ENCODE measurements at places on chromosomes 16 and 17.
A peak's percentile ranks its signal among the peaks of the same experiment; 100 is the strongest.

GRCh38 chr17:20223808-20224328, 214.7 kb downstream of the SPECC1 start:
- no peak for DNase-seq

GRCh38 chr16:80806927-80807340, 2.5 kb upstream of the CDYL2 start:
- DNase-seq, result no peak

- no peak for DNase-seq
Observed at GRCh38 chr17:79870540-79870939, 31.3 kb upstream of the CBX4 start.

DNA sequence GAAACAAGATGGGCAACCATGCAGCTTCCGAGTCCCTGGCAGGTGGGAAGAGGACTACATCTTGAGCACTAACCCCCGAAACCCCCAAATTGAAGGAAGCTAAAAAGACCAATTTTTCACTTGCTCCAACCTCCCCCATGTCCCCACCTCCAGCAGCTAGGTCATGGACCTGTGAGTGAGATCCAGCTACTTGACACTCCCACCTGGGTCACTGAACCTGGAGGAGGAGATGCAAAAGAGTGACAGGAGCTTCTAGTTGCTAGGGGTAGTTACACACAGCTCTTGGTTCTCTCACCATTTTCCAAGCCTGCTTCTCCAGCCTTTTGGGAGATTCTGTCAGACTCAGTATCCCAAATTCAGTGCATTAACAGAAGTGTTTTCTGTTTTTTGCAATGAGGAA, 11.2 kb downstream of the PDZD9 start:
- no peak for DNase-seq

- DNase-seq, result no peak
Observed at GRCh38 chr16:3536271-3536731, 35.5 kb downstream of the CLUAP1 start.

GRCh38 chr16:68332411-68333121, 21.7 kb downstream of the PRMT7 start:
- DNase-seq, result no peak

DNA sequence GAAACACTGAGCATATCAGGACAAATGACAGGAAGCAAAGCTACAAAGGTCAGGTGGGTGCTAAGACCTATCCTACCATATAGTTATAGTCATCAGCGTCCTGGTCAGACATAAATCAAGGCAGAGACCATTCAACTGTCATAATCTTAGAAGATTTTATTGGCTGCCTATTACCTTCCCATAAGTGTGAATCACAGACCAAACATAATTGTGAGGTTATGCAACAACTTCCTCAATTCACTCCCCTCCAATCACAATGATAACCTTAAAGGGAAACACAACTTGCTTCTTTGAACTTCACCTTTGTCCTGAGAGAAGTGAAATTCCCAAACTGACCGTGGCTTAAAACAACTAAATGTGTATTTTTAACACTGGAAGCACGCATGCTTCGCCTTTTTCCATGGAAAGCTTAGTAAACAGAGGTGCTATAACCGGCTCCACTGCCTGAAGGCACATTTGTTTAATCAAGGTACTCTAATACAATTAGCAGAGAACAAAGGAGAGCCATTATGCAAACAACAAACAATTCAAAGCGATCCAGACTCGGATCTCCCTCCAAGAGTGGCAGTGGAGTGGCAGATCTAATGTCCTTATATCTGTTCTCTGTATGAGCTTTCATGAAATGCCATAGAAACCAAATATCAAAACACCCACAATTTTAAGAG, 84.9 kb downstream of the TMEM114 start:
- no peak for DNase-seq

DNA sequence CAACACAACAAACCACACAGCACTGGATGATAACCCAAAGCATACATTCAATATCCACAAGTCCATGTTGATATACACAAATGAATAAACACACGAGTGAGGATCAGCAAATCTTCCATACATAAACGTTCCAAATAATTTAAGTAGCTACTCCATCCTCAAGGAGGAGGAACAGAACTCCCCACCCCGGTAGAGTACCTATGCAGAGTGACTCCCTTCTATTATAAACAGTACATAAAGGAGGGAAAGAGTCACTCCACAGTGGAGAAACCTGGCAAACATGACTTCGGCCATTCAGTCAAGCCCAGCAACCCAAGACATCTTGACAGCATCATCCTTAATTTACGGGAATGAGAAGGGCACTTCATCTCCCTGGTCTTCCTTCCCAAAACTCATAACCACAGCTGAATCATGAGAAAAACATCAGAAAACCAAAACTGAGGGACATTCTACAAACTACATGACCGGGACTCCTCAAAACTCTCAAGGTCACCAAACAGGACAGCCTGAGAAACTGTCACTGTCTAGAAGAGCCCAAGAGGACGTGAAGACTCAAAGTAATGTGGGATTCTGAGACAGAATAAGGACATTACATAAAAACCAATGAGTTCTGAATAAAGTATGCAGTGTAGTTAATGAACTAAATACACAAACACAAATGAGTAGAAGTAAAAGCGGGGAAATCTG, 5.6 kb downstream of the USP22 start:
- no peak for DNase-seq

GRCh38 chr17:78992542-78993212, 13.0 kb upstream of the LGALS3BP start:
- DNase-seq, result no peak

DNA sequence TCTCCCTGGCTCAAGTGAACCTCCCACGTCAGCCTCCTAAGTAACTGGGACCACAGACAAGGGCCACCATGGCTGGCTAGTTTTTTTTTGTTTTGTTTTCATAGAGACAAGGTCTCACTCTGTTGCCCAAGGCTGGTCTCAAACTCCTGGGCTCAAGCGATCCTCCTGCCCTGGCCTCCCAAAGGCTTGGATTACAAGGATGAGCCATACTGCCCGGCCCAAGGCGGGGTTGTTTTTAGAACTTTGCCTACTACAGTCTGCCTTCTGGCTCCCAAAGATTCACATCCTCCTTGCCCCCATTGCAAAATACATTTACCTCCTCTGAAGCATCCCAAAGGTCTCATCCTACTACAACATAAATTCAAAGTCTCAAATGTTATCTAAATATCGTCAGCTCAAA, 49.5 kb upstream of the PHOSPHO1 start:
- no peak for DNase-seq

DNA sequence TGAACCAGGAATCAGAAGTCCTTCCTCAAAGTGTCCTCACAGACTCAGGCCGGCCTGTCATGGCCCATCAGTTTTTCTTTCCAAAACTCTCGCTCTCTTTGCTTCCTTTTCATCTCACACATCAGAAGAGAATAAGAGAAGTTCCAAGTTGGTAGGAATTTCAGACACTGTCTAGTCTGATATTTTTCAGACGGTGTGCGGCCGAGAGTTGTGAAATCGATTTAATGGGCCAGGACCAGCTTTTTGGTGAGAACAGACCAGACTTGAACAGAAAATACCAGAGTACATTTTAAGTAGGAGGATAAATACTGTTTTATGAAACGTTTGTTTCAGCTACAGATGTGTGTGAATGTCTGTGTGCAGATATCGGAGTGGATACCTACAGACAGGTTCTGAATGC, 24.8 kb upstream of the RCVRN start:
- DNase-seq, result no peak

DNA sequence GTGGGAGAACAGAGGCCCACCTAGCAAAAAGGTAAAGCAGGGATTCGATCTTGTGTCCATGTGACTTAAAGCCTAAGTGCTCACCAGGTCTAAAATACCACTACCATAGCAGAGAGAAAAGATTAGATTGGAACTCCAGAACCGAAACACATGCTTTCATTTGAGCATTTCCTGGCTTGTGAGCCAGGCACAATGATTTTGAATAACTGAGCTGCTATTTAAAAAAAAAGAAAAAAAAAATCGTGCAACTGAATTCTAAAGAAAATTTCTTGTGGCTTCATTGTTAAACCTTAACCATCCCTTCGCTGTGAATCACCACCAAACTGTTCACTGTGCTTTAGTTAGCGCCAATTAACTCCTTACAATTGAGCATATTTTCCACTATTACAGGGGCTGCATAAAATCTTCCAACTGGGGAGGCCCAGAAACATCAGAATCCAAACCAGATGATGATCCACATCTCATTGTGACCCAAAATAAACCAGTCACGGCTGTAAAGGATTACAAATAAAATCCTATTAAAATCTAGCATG, 366.4 kb upstream of the ERCC4 start:
- no peak for DNase-seq

GRCh38 chr16:11149011-11149616, 106.9 kb downstream of the SOCS1 start:
- no peak for DNase-seq

- DNase-seq, result no peak
Observed at GRCh38 chr16:86359571-86359970, 150.8 kb upstream of the FOXF1 start.

GRCh38 chr17:29597361-29598172, 4.6 kb downstream of the ANKRD13B start:
- no peak for DNase-seq

GRCh38 chr16:66616592-66616991, 12.1 kb downstream of the CMTM3 start:
- no peak for DNase-seq

DNA sequence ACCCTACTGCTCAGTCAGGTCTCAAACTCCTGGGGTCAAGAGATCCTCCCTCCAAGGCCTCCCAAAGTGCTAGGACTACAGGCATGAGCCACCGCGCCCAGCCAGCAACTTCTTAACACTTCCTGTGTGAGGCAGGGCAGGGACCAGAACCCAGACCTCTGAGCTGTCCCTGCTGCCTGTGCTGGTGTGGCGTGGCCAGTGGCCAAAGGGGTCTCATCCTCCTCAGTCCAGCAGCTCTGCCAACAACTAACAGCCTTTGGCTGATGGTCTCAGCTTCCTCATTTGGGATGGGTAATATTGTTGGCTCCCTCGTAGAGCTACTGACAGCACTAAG, 1.4 kb upstream of the LLGL1 start:
- DNase-seq, result no peak

- peak; percentile 33 for DNase-seq
Observed at GRCh38 chr17:43025766-43026537, 921 bp downstream of the RND2 start.

GRCh38 chr17:81342269-81343070, 47.4 kb upstream of the SLC38A10 start:
- no peak for DNase-seq

DNA sequence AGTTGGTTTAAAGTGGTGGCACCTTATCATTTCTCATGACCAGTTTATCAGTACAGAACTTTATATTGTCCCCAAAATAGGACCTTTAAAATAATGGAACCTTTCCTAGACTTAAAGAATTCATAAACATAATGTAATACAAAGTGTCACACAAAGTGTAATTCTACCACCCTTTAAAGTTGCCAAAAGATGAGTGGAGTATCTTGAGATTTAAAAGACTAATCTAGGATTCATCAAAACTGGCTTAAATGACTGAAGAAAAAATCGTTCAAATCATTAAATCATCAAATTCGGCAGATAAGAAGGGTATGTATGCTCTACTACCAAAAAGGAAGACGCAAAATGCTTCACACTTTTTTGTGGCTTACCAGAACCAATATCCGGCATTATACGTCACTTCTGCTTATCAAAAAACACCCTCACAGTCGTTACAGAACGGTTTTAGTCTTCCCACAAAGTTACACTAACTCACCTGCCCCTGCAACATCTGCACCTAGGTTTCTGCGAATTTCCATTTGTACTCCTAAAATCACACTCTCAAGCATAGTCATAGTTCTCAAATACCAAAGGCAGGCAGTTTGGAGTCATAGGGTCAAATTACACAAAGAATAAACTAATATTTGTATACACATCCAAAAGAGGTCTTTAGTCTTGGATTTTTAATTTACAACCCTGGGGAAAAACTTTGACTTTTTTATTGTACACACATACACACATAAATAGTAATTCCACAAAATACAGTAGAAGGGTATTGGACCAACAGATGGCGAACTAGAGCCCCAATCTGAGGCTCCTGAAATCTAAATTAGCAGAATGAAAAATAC, 1.4 kb upstream of the KANSL1 start:
- DNase-seq, result no peak

DNA sequence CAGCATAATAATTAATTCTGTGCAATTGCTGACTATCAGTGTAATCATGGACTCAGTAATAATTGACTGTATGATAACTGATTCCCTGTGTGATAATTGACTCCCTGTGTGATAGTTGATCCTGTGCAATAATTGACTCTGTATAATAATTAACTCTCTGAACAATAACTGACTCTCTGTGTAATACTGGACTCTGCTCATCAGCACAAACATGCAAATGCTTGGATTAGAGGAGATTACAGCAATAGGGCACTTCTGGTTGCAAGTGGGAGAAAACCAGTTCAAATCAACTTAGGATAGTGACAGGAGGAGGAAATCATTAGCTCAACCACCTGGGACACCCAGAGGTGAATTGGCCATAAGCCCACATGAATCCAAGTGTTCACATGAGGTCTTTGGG, 582.1 kb downstream of the RBFOX1 start:
- no peak for DNase-seq

GRCh38 chr17:5485270-5486205, at the start of gene DERL2:
Gene DERL2 (minus strand): TSS chr17:5486178. CDS start chr17:5486161, 17 bp downstream.
- DNase-seq, result no peak

GRCh38 chr17:27259356-27259755, 34.6 kb upstream of the WSB1 start:
- no peak for DNase-seq

- no peak for DNase-seq
Observed at GRCh38 chr17:28715217-28715616, 2.5 kb downstream of the RAB34 start.

DNA sequence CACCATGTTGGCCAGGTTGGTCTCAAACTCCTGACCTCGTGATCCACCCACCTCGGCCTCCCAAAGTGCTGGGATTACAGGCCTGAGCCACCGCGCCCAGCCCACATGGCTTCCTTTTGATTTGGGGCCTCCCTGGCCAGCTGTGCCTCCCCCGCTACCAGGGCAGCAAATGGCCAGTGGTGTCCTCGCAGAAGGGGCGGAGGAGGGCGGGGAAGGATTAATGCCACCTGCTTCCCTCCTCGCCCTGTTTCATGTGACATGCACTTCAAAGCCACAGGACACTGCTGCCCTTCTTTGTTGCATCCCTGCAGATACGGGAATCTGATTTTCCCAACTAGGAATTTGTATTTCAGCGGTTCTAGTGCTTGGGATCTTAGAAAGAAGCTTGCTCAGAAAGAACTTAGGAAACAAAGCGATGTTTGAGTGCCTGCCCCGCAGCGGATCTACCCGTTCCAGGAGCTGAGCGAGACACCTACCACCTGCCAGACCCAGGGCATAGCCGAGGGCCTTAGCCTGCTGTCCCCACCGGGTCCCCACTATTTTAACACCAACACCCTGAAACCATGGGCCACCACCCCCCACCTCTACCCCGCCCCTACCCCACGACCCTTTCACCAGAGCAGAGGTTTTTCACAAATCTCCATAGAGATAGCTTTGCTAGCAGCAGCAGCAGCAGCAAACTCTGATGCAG, 37.7 kb upstream of the CCDC182 start:
- no peak for DNase-seq

GRCh38 chr16:30846649-30847402, 47.1 kb downstream of the BCL7C start:
- no peak for DNase-seq

- no peak for DNase-seq
Observed at GRCh38 chr17:79883202-79883601, 44.0 kb upstream of the CBX4 start.
